ENCODE measurements at places on chromosomes 2 and 18.

GRCh38 chr2:231227310-231228162 lies 29.1 kb downstream of the ARMC9 start:
- peak; percentile 75 for DNase-seq

- no peak for DNase-seq
These were observed 104.3 kb upstream of the CNGA3 start for GRCh38 chr2:98242003-98242402.

- DNase-seq, result no peak
These were observed 166.7 kb downstream of the MEIS1 start for GRCh38 chr2:66601624-66602023.

GRCh38 chr2:129748653-129749052 lies 230.8 kb upstream of the RAB6C start:
- DNase-seq, result peak; percentile 76

- no peak for DNase-seq
These were observed 25.3 kb downstream of the CROCC2 start for GRCh38 chr2:240931319-240931949.

DNA sequence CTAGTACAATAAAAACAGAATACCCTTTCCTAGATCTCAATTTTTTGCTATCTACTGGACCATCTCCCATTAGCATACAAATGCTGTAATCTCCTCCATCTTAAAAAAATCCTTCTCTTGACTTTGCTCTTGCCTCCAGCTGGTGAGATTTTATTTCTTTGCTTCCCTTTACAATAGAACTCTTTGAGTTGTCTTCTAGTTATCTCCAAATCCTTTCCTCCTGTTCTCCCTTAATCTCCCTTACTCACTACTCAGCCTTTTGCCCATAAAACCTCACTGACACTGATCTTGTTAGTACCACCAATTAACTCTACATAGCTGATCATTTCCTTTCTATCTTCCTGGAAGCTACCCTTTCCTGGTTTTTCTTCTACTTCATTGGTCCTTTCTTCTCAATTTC lies 63.5 kb upstream of the FRZB start:
- no peak for DNase-seq

- DNase-seq, result no peak
These were observed 29.8 kb downstream of the EML4 start for GRCh38 chr2:42199002-42199401.

GRCh38 chr2:9196637-9197036 lies 10.0 kb upstream of the ASAP2 start:
- DNase-seq, result no peak

- no peak for DNase-seq
These were observed 124.8 kb downstream of the PHLPP1 start for GRCh38 chr18:62839874-62840713.
